Activated CD8-positive, alpha-beta memory T cell treated with anti-CD3 and anti-CD28 coated beads, Interleukin-2, amount 50 U/mL, for 4 hours (primary cell): ENCODE measurements at places on chromosomes 3 and 15.

- DNase-seq: peak; percentile 19
Measured at GRCh38 chr3:49295489-49296058, 18.5 kb upstream of the C3orf62 start.

- no peak for DNase-seq
Measured at GRCh38 chr15:72725446-72725845, 39.4 kb downstream of the BBS4 start.

GRCh38 chr15:50881121-50882048 lies 27.1 kb upstream of the AP4E1 start:
- no peak for DNase-seq

DNA sequence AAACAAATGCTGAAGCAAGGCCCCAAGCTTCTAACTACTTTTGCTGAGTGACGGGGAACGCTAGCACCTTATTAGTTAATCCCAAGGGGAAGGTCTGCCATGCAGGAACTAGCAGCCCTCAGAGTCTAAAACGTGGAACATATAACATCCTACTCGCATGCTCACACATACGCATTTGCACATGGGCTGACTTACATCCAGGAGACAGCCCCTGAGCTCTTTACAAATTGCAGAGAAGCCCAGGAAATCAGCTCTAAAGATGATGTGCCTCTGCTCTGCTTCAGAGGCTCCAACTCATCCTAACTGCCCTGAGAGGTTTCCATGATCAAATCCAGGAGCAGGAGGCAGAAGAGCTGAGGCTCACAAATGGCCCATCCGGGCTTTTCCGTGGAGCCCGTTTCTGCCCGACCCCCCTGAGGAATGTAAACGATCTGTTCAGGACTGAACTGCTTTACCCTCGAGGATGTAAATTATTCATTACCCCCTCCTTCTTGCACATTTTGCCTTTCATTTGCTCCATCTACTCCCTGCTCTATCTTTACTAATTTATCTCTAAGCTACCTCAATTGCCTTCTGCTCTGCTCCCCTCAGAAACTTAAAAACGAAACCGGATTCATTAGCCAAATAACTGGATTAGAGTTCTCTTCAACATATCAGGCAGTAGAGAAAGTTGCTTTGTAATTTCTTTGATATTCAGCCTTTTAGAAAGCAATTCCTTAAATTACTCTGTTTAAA lies 141.9 kb upstream of the CCDC54 start:
- no peak for DNase-seq

DNA sequence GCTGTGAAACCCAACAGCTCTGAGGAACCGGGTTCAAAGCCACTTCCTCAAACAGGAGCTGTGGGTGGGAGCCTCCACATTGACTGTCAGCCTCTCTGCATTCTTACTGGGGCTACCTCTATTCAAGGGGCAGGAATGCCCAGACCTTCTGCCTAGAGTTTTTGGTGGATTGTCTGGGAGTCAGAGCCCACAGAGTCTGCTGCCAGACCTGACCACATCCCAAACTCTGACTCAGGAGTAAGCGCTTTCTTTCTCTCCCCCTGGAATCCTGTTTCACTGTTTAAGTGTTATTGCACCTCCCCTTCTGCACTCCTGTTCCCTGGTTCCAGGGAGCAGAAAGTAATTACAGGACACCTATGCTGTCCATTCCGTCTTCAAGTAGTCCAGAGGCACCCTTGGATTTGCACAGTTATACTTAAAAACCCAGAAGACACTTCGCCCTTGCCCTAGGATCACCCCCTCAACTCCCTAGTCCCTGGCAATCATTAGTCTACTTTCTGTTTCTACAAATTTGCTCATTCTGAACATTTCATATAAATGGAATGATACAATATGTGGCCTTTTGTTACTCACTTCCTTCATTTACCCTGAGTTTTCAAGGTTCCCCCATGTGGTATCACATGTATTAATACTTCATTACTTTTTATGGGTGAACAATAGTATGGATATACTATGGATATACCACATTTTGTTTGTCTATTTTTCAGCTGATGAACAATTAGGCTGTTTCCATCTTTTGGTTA lies 37.9 kb upstream of the TJP1 start:
- DNase-seq: no peak

- no peak for DNase-seq
Measured at GRCh38 chr3:74107451-74107850, 482.7 kb upstream of the PDZRN3 start.
